ENCODE measurements at places on chromosomes 4 and X.

- no peak for DNase-seq
These were observed 803.0 kb downstream of the DMD start for GRCh38 chrX:32408389-32408788.

DNA sequence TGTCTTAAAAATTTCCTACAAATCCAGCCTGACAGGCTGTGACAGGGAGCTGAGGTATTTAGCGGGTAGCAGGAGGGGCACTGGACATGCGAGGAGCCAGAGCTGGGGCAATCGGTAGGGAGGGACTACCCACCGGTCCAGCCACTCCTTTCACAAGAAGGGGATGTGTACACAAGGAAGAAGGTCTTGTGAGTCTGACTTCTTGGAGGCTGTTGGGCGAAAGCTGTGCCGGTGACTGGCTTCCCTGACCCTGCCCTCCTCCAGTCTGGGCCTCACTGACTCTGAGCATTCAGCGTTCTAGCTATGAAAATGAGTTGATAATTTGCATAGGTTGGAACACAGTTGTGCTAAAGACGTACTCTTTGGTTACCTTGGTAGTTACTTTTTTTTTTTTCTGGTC, 12.7 kb upstream of the CXCL8 start:
- DNase-seq: no peak

- no peak for DNase-seq
These were observed 38.5 kb downstream of the NEK1 start for GRCh38 chr4:169573889-169574288.

GRCh38 chr4:57491388-57491787, 381.2 kb upstream of the IGFBP7 start:
- no peak for DNase-seq

DNA sequence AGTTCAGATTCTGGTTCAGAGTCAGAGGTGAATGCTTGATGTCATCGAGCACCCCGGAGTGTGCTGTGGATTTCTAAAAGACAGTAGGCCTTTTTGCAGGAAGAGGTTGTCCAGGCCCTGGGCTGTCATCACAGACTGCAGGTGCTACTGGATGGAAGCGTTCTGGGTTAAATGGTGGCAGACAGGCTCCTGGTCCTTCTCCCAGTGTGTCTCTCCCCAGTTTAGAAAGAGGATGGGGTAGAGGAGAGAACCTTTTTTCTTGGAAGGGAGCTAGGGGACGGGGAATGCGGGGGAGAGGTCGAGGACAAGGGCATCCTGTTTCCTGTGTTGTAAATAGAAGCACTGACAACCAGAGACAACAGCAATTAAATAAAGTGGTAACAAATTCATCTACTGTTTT, 102.3 kb upstream of the NUDT6 start:
- DNase-seq: no peak
